ENCODE measurements at places on chromosomes 6 and 20. TPM values are rescaled to one million over a fixed set of nuclear protein-coding genes. Genes with fewer than 3 reads are reported as not detected.

The CST1 gene
- not detected for total RNA-seq

The MRAP2 gene
- total RNA-seq: not detected

The GCNT2 gene
- total RNA-seq: 0.79 TPM

The ABHD16A gene
- 64.6 TPM for total RNA-seq

The PGBD1 gene
- 3.5 TPM for total RNA-seq

The ENPP3 gene
- total RNA-seq: 0.11 TPM

The ZC3H12D gene
- total RNA-seq: 0.39 TPM

The FAM83C gene
- total RNA-seq: 0.33 TPM

The PEX3 gene
- total RNA-seq: 15.0 TPM

The MYCT1 gene
- total RNA-seq: not detected

The HLA-DQA2 gene
- total RNA-seq: not detected

The EFHC1 gene
- 22.8 TPM for total RNA-seq

The ADGRG6 gene
- total RNA-seq: 107 TPM

The MOXD1 gene
- 71.0 TPM for total RNA-seq

The SS18L1 gene
- total RNA-seq: 11.8 TPM

The AIG1 gene
- 16.1 TPM for total RNA-seq

The PTCRA gene
- not detected for total RNA-seq

The SNAI1 gene
- not detected for total RNA-seq

The TRIM40 gene
- not detected for total RNA-seq

The CALHM5 gene
- under 0.01 TPM for total RNA-seq

The BMP6 gene
- 2.1 TPM for total RNA-seq

The PLN gene
- not detected for total RNA-seq

The HLA-DRB1 gene
- total RNA-seq: 0.22 TPM

The EFCAB8 gene
- not detected for total RNA-seq

The TMEM74B gene
- total RNA-seq: not detected

The NRSN1 gene
- not detected for total RNA-seq

The RING1 gene
- 26.2 TPM for total RNA-seq

The LINC00237 gene
- not detected for total RNA-seq

The CLPSL1 gene
- total RNA-seq: not detected

The OR2J3 gene
- not detected for total RNA-seq

The HIVEP2 gene
- total RNA-seq: 15.4 TPM

The NELFE gene
- 105 TPM for total RNA-seq

The TBC1D20 gene
- total RNA-seq: 53.6 TPM

The OSBPL2 gene
- total RNA-seq: 37.4 TPM

The TLDC2 gene
- not detected for total RNA-seq

The BTN1A1 gene
- total RNA-seq: not detected
